T-helper 9 cell (primary cell): ENCODE measurements at places on chromosomes 1 and 21.

DNA sequence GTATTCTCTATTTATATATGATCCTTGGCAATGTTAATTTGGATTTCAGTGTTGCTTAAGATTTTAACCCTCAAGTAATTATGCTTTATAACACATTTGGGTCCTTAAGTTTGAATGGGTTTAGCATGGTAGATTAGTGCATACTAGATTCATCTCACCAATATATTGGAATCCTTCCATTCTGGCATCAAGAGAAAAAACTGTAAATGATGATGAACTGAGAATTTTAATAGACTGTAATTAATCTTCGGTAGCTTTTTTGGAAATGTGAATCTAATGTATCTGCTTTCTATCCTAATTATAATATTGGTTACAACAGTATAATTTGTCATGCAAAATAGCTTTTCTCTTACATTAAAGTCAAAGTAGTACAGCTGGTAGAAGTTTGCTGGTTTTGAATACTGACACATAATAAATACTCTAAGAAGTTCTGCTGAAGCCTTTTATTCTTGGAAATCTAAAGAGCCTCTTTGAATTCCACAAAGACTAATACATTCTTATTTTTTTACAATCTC, 279.8 kb downstream of the AMY1C start:
- DNase-seq: no peak

- DNase-seq: no peak
These were observed 210.0 kb upstream of the FOXD3 start for GRCh38 chr1:63112155-63112900.

DNA sequence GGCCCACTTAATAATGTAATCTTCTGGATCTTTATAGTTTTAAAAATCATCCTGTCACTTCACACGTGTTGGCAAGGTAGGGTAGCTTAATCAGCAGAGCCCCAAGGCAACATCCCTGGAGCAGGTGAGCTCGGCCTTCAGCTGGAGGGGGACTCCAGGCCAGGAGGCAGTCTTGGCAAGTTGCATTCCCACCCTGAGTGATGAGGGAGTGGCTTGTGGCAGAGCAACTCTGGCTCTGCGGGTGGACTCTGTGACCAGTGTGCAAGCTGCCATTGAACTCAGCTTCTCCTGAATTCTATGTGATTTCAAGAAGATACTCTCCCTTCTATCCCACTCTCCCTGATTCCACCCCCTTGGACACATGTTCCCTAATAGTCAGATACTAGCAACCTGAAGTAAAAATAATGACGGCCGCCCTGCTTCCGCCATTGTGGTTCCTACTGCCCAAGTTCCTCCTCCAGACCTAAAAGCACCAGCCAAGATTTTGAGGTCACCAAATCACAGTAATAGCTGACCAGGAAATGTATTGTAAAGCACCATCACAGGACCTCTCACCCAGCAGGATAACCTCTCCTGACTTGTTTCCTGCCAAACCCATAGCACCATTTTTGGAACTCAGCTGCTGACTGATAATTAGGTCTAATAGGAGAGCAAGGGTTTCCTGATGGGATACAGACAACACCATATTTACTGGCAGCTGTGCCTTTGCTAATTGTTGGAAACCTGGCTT, 11.5 kb upstream of the LYST start:
- no peak for DNase-seq

DNA sequence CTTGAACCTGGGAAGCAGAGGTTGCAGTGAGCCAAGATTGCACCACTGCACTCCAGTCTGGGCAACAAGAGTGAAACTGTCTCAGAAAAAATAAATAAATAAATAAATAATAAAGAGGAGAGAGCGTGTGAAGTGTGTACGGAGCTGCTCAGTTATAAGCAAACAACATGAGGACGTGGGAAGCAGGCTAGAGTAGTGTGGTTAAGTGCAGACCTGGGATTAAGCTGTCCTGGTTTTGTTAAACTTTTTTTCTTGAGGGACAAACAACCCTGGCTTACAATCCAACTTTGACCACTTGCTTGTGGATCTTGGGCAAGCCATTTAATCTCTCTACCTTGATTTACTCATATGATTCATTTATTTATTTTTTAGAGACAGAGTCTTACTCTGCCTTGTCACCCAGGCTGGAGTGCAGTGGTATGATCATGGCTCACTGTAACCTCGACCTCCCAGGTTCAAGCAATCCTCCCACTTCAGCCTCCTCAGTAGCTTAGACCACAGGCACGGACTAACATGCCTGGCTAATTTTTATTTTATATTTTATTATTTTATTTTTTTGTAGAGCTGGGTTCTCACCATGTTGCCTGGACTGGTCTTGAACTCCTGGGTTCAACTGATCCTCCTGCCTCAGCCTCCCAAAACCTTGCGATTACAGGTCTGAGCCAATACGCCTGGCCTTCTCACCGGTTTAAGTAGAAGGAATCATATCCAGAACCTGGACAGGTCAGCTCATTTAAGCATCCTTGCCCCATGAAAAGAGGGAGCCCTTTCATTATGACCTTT, 52.7 kb downstream of the RPS6KA1 start:
- no peak for DNase-seq

- DNase-seq: no peak
These were observed 705.3 kb upstream of the CHRM3 start for GRCh38 chr1:238681021-238681420.

- no peak for DNase-seq
These were observed 390.4 kb downstream of the OMA1 start for GRCh38 chr1:58156124-58156468.

GRCh38 chr21:19640964-19641363, 1237.4 kb upstream of the TMPRSS15 start:
- no peak for DNase-seq

DNA sequence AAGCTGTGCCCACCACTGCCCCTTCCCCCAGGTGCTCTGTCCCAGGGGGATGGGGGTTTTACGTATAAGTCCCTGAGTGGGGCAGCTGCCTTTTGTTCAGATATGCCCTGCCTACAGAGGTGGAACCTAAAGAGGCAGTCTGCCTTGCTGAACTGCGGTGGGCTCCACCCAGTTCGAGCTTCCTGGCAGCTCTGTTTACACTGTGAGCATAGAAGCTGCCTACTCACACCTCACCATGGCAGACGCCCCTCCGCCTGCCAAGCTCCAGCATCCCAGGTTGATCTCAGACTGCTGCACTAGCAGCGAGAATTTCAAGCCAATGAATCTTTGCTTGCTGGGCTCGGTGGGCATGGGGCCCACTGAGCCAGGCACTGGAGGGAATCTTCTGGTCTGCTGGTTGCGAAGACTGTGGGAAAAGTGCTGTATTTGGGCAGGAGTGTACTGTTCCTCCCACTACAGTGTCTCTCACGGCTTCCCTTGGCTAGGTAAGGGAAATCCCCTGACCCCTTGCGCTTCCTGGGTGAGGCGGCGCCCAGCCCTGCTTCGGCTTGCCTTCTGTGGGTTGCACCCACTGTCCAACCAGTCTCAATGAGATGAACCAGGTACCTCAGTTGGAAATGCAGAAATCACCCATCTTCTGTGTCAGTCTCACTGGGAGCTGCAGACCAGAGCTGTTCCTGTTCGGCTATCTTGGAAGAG, 17.6 kb upstream of the RWDD3 start:
- no peak for DNase-seq

GRCh38 chr1:246661451-246661850, 62.8 kb upstream of the SCCPDH start:
- no peak for DNase-seq

- DNase-seq: no peak
These were observed 17.1 kb downstream of the ABCG1 start for GRCh38 chr21:42236014-42236413.

DNA sequence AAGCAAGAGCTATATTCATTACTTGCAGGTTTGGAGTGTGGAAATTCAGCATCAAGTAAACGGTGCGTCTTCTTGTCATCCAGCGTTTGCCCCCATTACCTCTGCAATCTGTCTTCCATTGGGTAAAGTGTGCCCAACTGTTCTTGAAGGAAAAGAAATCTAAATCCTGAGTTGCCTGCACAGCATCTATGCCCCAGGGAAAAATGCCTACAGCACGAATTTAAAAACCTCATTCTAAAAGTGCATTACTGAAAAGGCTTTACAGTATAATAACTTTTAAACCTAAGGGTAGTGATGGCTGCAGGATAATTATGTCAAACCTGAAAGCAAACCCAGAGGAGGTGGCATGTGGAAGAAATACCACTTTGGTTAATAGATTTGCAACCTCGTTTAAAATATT, 37.2 kb downstream of the KCNK1 start:
- DNase-seq: no peak

DNA sequence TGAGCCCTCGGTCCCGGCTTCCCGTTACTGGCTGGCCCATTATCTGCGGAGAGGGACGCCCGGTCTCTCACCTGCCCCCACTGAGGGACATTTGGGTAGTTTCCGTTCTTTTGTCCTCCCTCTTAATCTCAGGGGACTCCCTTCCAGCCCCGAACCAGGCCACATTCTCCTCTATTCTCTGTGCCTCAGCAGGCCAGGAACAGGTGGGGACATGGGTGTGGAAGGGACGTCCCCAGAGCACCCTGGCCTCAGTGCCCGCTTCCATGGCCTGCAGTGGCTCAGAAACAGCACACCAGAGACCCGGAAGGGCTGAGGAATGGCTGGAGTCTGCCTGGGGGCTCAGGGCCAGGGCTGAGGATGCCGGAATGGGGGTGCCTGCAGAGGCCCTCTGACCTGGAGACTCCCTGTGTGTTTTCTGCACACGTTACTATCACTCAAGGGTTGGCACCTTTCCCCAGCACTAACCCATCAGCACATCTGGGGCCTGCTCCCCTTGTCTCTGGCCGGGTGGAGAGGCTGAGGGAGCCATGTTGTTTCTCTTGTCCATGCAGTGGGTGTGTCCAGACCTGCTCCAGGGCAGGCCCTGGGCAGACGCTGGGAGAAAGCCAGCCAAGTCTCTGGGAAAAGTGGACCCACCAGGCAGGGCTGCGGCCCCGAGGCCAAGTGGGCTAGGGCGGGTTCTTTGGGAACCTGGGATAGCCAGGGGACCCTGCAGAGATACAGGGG, 10.0 kb upstream of the DNMT3L start:
- DNase-seq: no peak

GRCh38 chr21:41168391-41169257, 664 bp downstream of the BACE2 start:
- no peak for DNase-seq

DNA sequence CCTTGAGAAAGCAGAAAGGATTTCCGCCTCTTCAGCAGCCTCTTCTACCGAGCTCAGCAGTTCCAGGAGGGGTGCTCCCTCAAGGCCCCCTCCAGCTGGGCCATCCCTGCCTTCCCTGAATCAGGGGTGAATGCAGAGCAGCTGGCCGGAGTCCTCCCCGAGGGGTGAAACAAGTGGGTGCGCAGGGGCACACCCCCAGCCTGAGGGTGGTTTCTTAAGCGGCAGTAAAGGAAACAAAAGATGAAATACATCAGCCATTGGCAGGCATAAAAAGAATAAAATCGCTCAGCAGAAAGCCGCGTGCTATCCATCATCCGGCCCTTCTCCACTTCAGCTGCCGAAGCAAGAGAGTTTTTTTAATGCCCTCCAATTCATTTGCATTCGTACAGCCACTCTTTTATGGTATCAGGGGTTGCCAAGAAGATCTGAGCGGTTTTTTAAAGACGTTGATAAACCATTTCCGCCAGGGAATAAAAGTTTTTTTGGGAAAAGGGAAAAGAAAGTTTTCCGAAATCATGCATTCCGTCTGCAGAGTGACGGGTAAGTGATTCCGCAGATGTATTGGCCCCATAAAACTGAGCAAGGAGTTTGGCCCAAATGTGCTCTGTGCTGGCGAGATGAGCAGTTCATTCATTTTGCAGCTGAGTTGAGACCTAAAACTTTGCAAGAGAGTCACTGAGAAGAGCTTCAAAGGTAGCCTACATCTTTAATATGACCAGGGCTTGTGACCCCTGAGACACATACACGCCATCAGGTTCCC, 73.7 kb upstream of the ZC3H12A start:
- DNase-seq: no peak

DNA sequence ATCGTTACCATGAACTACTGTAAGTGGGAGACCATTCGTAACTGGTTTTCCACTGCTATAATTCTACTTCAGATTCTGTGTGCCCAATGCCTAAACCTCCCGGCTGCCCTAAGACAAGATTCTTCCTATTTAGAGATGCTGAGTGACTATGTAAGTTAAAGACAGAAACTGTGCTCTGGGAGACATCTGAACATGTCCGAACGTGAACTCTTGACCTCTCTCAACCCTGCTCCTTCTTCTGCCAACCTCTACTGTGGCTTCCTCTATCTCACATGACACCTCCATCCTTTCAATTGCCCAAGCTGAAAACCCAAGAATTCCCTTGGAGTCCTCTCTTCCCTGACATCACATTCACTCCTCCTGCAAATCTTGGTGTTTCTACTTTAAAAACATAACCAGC, 182.9 kb downstream of the AKT3 start:
- DNase-seq: no peak

DNA sequence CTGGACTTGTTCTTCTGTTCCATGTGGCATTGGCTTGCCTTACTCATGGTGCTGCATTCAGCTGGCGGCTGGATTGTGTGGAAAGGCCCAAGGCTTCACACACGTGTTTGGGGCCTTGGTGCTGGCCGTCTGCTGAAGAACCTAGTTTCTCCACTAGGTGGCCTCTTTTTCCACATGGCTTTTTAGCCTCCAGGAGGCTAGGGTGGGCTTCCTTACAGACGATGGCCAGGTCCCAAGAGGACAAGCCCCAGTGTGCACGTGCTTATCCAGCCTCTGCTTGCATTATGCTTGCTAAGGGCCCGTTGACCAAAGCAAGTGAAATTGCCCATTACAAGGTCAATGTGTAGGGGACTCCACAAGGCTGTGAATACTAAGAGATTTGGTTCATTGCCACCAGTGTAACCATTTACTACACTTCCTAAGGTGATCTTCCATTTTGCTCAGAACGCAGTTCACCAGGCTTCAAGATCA, 47.5 kb upstream of the FOXO6 start:
- DNase-seq: no peak

DNA sequence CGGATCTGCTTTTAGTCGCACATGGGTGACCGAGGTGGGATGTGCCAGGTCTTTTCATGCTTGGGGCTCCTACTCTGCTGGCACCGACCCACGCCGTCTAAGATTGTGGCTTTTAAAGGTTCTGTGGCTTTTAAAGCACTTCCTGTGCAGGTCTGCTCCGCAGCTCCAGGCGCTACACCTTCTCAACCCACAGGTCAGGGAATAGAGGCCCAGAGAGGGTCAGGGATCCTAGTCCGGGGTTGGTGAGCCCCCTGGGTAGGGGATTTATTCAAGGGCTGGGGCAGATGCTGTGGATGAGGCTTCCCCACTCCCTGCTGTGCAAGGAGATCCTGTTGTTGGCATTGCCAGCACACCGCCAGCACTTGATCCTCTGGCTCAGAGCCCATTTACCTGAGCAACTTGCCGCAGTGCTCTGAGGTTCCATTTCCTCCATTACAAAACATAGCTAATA, 212.8 kb upstream of the RAB4A start:
- DNase-seq: peak; percentile 19

GRCh38 chr1:151406176-151406575, 6.8 kb downstream of the PSMB4 start:
- DNase-seq: no peak
